Activated CD4-positive, CD25-positive, alpha-beta regulatory T cell treated with anti-CD3 and anti-CD28 coated beads, Interleukin-2, amount 50 U/mL, for 24 hours (primary cell): ENCODE measurements at places on chromosomes 13 and 19.

- ATAC-seq, result no peak
Observed at GRCh38 chr19:46068345-46069258, 27.8 kb upstream of the IGFL4 start.

DNA sequence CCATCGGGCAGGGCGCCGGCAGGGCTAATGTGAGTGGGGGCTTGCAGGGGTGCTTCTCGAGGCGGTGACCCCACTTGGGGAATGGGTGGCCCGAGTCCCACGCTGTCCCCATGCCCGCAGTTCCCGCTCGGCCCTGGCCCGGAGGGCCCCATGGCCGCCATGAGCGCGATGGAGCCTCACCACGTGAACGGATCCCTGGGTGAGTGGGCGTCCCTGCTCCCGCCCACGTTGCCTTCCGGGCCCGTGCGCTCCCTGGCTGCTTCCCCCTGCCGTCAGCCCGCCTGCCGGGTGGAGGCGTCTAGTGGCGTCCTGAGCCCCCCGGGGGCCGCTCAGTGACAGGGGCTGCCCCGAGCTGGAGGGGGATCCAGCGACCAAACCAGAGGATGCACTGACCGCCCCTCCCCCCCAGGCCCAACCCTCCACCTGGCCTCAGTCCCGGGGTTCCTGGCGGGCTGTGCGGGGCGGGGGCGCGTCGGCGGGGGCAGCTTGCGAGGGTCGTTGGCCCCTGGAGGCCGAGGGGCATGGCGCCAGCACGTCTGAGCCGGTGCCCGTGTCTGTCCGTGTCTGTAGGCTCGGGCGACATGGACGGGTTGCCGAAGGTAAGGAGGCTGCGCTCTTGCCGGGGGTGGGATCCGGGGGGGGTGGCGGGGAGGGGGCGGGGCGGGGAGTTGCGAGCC lies 4.8 kb downstream of the ISYNA1 start:
- no peak for ATAC-seq

GRCh38 chr19:11538232-11539036 lies at the start of gene CNN1:
CNN1 (plus strand) TSS chr19:11538851; CDS start chr19:11538928, 77 bp downstream.
- ATAC-seq, result no peak

DNA sequence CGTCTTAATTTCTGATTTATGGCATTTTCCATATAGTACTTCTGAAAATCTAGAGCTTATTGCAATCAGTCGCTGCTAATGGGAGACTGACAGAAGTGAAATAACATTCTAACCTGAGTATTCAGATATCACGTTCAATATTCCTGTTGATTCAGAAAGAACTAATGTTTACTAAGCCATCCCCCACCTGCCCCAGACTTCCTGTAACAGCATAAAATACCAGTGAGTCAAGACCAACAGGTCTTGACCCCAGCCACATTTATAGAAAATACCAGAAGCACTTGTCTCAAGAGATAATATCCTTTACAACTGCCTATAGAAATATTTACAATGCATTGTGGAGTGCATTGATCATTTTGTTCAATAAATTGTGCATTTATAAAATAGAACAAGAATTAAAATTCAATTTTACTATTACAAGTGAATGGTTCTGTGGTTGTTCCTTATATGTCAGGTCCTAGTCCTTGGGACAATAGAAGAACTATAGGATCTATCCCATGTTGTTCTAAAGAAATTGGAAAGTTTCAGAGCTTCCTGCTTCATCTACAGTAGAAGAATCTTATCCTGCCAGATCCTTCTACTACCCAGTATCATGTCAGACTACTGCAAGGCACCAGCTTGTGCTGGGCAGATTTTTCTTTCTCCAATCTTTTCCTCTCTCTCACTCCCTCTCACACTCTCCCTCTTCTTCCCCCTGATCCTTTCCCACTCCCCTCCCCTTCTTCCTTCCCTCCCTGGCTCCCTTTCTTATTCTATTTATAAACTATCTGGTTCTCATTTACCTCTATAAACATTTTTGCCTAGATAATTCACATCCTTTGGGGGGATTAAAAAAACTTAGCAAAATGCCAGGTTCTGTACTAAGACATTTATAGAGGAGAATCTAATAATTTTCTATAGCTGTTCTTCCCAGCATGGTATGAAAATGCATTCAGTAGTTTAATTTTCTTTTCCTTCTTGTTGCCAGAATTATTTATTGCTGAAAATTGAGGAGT lies 629.9 kb downstream of the DIAPH3 start:
- ATAC-seq, result no peak

DNA sequence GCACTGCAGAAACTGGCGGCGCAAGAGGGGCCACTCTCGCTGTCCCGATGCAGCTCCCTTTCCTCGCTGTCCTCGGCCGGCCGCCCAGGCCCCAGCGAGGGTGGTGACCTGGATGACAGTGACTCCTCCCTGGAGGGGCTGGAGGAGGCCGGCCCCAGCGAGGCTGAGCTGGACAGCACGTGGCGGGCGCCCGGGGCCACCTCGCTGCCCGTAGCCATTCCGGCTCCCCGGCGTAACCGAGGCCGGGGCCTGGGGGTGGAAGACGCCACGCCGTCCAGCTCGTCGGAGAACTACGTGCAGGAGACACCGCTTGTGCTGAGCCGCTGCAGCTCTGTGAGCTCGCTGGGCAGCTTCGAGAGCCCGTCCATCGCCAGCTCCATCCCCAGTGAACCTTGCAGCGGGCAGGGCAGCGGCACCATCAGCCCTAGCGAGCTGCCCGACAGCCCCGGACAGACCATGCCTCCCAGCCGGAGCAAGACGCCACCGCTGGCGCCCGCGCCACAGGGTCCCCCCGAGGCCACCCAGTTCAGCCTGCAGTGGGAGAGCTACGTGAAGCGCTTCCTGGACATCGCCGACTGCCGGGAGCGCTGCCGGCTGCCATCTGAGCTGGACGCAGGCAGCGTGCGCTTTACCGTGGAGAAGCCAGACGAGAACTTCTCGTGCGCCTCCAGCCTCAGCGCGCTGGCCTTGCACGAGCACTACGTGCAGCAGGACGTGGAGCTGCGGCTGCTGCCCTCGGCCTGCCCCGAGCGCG lies 12.4 kb downstream of the C19orf25 start:
- no peak for ATAC-seq

- ATAC-seq, result no peak
Observed at GRCh38 chr19:14003251-14004055, 2.7 kb downstream of the RFX1 start.

DNA sequence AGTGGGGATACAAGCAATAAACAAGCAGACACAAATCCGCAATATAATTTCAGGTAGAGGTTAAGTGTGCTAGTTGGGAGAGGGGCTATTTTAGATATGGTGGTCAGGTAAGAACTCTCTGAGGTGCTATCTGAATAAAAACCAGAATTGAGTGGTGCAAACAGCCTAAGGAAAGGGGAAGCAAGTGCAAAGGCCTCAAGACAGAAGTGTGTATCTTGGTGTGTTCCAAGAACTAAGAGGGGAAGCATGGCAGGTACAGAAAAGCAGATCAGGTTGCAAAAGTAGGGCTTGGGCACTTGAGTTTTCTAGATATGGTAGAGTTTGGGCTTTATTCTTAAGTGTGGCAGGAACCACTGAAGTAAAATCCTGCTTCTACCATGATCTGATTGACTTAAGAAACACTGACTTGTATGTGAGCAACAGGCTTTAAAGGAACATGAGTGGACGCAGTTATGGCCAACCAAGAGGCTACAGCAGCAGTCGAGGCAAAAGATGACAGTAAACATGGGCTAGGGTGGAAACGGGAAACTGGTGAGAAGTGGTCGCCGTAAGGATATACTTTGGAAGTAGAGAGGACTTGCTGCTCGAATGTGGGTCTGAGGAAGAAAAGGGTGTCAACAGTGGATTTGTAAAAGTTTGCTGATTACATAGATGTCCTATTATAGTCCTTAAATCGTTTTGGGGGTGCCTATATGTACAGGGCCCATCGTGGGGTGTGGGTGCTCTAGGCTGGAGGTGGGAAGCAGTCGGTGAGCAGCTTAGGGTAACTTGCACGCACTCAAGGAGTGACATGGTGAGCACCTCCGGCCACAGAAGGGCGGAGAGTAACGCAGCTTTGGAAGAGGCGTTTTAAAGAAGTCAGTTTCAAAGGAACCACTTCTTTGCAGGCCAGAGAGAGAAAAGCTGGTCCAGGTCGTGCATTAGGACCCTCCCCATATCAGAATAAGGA lies 677 bp downstream of the TGDS start:
- ATAC-seq, result peak; percentile 65

DNA sequence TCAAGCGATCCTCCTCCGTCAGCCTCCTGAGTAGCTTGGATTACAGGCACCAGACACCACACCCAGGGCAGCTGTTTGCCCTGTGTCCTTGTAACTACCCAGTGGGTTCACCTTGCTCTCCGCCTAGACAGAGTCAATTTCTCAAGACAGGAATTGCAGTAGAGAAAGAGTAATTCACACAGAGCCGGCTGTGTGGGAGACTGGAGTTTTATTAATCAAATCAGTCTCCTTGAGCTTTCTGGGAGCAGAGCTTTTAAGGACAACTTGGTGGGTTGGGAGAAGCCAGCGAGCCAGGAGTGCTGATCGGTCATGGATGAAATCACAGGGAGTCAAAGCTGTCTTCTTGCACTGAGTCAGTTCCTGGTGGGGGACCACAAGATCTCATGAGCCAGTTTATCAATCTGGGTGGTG lies 20.6 kb upstream of the ADGRE1 start:
- no peak for ATAC-seq

GRCh38 chr19:44580366-44580895 lies 32.9 kb upstream of the IGSF23 start:
- ATAC-seq, result no peak

- peak; percentile 100 for ATAC-seq
Observed at GRCh38 chr13:48562296-48563066, 29.6 kb upstream of the RCBTB2 start.

DNA sequence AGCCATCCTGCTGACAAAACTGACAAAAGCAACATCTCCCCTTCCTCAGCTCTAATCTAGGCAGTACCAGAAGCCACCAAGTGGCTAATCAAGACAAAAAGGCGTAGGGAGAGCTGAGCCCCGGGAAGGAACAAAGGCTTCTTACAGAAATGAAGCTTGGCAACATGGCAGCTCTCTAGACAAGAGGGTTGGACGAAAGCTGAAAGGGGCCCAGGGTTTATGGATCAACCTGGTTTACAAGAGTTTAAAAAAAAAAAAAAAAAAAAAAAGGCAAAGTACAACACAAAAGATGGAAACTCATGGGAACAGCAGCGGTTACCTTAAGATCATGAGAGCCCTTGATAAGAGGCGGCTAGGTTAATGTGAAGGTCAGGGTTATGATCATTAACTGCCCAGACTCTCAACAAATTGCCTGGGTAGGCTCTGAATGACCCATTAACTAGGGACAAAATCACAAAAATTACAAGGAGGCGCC lies 14.0 kb downstream of the ZC3H4 start:
- ATAC-seq, result no peak

DNA sequence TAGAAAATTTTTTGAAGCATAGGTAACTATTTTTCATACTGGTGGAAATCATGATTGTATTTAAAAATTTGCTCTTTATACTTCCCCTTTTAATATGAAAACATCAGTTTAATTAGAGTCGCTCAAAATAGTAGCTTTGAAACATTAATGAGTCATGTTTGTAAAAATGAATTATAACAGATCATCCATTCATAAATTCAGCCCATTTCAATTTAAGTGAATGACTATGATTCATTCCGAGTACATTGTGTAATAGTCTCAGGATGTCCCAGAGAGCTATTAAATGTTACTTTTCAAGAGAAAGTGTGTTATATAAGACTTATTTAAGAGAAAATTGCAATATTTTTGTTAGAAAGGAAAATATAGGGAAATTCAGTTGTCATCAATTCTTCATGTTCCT lies 111.0 kb downstream of the FNDC3A start:
- no peak for ATAC-seq

DNA sequence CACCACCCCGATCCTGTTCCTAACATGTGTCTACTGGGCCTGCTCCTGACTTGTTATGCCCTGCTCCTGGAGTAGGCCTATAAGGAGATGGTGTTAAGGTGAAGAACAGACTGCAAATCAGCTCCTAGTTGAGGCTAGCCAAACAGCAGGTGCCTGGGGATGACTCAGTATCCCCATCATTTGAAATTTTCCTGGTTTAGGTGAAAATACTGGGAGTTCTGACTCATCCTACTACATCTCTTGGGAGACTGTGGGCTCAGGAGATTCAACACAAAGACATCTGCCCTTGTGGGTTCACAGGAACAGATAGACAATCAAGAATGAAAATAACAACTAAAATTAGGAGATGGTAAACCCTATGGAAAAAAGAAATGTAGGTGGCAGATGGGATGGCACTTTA lies 41.2 kb downstream of the BRD4 start:
- ATAC-seq, result no peak

- no peak for ATAC-seq
Observed at GRCh38 chr13:28872427-28873176, 52.5 kb downstream of the MTUS2 start.
